ENCODE measurements at places on chromosomes 4 and X. TPM values are rescaled to one million over a fixed set of nuclear protein-coding genes. Genes with fewer than 3 reads are reported as not detected.

DNA sequence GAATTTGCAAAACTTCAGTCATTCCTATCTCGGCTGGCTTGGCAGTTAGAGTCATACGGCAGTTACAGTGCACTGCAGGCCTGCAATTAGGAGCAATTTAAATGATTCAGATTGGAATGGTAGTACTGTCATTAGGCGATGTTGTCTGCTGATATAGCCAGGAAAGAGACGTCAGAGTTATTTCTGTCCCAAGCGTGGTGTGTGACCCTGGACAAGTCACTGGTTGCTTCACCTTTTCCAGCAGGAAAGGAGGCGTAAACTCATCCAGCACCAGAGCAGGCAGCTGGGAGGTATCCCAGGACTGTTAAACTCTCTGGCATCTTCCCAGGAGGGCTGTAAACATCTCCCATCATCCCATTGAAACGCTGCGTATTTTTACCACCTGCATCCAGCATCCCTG is 836 bp upstream of the LNX1 start:
- H3K27me3 ChIP-seq: no peaks in the 10 kb centered on the region
- H3K36me3 ChIP-seq: no peaks in the 10 kb centered on the region
- DNase-seq: no peak
- peak overlapping the region; percentile 79 for H3K27ac ChIP-seq
- no peak overlapping the region for H3K4me3 ChIP-seq

DNA sequence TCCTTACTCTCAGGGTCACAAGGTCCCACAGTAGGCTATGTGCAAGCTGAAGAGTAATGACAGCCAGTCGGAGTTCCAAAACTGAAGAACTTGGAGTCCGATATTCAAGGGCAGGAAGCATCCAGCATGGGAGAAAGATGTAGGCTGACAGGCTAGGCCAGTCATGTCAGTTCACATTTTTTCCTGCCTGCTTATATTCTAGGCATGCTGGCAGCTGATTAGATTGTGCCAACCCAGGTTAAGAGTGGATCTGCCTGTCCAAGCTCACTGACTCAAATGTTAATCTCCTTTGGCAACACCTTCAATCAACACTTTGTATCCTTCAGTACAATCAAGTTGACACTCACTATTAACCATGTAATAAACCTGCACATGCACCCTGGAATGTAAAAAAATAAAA is 960.9 kb upstream of the HS3ST1 start:
- no peaks in the 10 kb centered on the region for H3K27me3 ChIP-seq
- no peaks in the 10 kb centered on the region for H3K4me1 ChIP-seq
- no peaks in the 10 kb centered on the region for H3K36me3 ChIP-seq
- H3K27ac ChIP-seq: no peak overlapping the region

DNA sequence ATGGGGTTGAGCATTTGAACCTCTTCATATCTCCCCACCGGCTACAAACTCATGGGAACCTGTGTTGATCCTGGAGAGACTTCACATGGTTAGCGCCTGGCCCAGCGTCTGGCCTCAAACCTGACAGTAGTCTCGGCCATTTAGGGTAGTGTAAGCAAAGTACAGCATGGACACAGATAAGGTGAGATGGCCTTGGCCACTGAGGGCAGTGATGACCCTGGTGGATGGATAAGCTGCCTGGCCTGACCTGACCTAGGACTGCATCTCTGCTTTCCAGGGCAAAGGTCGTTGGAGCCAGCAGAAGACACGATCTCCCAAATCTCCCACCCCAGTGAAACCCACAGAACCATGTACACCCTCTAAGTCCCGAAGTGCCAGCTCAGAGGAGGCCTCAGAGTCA is 51.7 kb downstream of the BCORL1 start:
- H3K4me1 ChIP-seq: no peaks in the 10 kb centered on the region
- H3K27me3 ChIP-seq: no peaks in the 10 kb centered on the region
- H3K4me3 ChIP-seq: no peak overlapping the region
- no peak overlapping the region for H3K27ac ChIP-seq
- DNase-seq: no peak

- H3K4me1 ChIP-seq: peaks cover 8% of the 10 kb centered on the region
- H3K36me3 ChIP-seq: peaks cover 5% of the 10 kb centered on the region
- no peak for DNase-seq
- H3K4me3 ChIP-seq: no peak overlapping the region
- no peak overlapping the region for H3K27ac ChIP-seq
These were observed 69.8 kb downstream of the PTTG2 start for GRCh38 chr4:38030023-38030422.

- DNase-seq: peak; percentile 31
- no peaks in the 10 kb centered on the region for H3K36me3 ChIP-seq
- H3K27me3 ChIP-seq: no peaks in the 10 kb centered on the region
- no peak overlapping the region for H3K4me3 ChIP-seq
- peaks cover 25% of the 10 kb centered on the region for H3K4me1 ChIP-seq
These were observed 22.5 kb downstream of the PTTG2 start for GRCh38 chr4:37982736-37983135.

GRCh38 chr4:104457308-104457981 is 37.2 kb downstream of the CXXC4 start:
- no peak for DNase-seq
- H3K27ac ChIP-seq: no peak overlapping the region
- H3K36me3 ChIP-seq: no peaks in the 10 kb centered on the region
- no peak overlapping the region for H3K4me3 ChIP-seq
- no peaks in the 10 kb centered on the region for H3K27me3 ChIP-seq
- H3K4me1 ChIP-seq: no peaks in the 10 kb centered on the region

DNA sequence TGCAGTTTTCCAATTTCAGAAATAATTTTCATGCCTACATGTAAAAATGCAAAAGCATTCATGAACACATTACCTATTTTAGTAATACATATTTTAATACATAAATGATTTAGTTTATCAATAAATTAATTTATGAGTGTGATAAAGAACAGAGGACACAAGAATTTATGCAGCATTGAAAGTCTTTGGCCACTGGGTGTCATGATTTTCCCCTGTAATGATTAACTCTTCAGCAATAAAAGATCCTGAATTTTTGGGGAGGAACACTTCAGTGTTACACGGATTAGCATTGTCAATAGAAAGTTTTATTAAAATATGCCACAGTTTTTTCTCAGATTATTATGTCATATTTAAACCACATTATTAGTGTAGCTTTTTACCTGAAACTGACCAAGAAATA is 8.6 kb upstream of the VCX2 start:
- no peak overlapping the region for H3K27ac ChIP-seq
- no peak for DNase-seq
- H3K27me3 ChIP-seq: no peaks in the 10 kb centered on the region
- H3K4me3 ChIP-seq: no peak overlapping the region

DNA sequence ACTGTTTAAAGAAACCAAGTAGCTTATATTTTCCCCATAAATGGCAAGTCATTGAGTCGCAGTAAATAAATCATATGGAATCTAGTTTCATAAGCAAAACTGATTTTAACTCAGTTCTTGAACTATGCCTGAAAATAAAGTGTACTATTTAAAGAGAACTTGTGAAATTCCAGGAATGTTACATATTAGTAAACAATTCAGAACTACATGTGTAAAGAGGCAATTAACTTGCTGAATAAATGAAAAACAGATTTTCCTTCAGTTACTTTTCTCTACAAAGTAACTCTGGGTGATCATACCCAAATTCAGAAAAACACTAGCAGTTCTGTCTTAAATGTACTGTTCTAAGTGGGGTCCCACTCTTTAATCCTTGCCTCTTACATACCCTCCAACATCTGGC is 236.1 kb upstream of the EDNRA start:
- no peak for DNase-seq
- no peaks in the 10 kb centered on the region for H3K4me1 ChIP-seq
- no peaks in the 10 kb centered on the region for H3K27me3 ChIP-seq
- H3K36me3 ChIP-seq: no peaks in the 10 kb centered on the region
- no peak overlapping the region for H3K4me3 ChIP-seq

DNA sequence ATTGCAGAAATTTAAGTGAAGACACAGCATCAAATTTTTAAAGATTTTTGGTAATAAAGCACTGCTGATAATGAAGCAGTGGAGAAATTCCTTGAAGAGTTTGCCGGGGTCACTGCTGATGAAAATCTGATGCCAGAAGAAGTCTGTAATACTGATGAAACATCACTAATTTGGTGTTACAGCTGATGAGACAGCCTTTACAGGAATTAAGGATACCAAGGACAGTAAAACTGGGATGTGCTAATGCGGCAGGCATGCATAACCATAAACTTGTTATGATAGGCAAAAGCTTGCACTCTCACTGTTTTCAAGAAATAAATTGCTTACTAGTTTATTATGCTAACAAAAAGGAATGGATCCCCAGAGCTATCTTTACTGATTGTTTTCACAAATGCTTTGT is 52.9 kb upstream of the VEGFC start:
- no peaks in the 10 kb centered on the region for H3K4me1 ChIP-seq
- H3K27me3 ChIP-seq: no peaks in the 10 kb centered on the region
- no peak for DNase-seq
- H3K36me3 ChIP-seq: no peaks in the 10 kb centered on the region

DNA sequence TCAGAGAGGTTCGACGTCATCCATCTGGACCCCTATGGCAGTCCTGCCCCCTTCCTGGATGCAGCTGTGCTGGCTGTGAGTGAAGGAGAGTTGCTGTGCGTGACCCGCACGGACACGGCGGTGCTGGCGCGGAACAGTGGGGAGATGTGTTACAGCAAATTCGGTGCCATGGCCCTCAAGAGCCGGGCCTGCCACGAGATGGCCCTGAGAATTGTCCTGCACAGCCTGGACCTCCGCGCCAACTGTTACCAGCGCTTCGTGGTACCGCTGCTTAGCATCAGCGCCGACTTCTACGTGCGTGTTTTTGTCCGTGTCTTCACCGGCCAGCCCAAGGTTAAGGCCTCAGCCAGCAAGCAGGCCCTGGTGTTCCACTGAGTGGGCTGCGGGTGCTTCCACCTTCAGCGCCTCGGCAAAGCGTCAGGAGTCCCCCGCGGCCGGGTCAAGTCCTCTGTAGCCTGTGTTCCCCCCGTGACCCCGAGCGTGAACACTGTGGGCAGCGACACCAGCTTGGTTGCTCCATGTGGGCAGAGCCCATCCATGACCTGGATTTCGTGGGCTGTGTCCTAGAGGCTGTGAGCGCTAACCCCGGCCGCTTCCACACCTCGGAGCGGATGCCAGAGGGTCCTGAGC is 186.7 kb upstream of the SLITRK2 start:
- H3K27me3 ChIP-seq: no peaks in the 10 kb centered on the region
- H3K36me3 ChIP-seq: no peaks in the 10 kb centered on the region
- no peak overlapping the region for H3K4me3 ChIP-seq
- no peak for DNase-seq
- H3K27ac ChIP-seq: no peak overlapping the region

DNA sequence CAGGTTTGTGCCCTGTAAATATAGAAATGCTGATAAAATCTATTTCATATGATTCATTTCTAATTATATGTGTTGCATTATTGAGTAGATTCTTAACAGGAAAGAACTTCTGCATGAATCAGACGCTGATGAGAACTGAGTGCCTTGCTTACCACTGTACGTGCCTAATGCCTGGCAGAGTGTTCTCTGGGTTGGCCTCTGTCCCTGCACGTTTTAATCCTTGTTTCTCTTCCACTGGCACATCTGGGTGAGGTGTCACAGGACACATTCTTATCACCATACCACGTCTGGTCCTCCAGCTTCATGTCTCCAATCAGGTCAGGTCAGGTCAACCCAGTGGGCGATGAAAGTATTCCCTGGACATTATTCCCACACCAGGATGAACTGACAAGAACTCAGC is 53.6 kb downstream of the KLF3 start:
- no peaks in the 10 kb centered on the region for H3K4me1 ChIP-seq
- no peak for DNase-seq
- no peak overlapping the region for H3K27ac ChIP-seq
- H3K4me3 ChIP-seq: no peak overlapping the region
- H3K36me3 ChIP-seq: no peaks in the 10 kb centered on the region

- DNase-seq: peak; percentile 70
- no peaks in the 10 kb centered on the region for H3K36me3 ChIP-seq
- no peaks in the 10 kb centered on the region for H3K27me3 ChIP-seq
- peaks cover 10% of the 10 kb centered on the region for H3K4me1 ChIP-seq
- H3K27ac ChIP-seq: no peak overlapping the region
These were observed 27.6 kb upstream of the C1QTNF7 start for GRCh38 chr4:15400226-15400625.

- H3K27me3 ChIP-seq: no peaks in the 10 kb centered on the region
- no peaks in the 10 kb centered on the region for H3K4me1 ChIP-seq
- no peak for DNase-seq
- H3K27ac ChIP-seq: no peak overlapping the region
- H3K36me3 ChIP-seq: no peaks in the 10 kb centered on the region
These were observed 175.3 kb upstream of the FGF13 start for GRCh38 chrX:138886769-138887168.

- no peaks in the 10 kb centered on the region for H3K4me1 ChIP-seq
- no peak overlapping the region for H3K27ac ChIP-seq
- peaks cover 3% of the 10 kb centered on the region for H3K27me3 ChIP-seq
- no peak overlapping the region for H3K4me3 ChIP-seq
These were observed 92.1 kb upstream of the RPA4 start for GRCh38 chrX:96791559-96791958.

- H3K27ac ChIP-seq: no peak overlapping the region
- H3K36me3 ChIP-seq: no peaks in the 10 kb centered on the region
- DNase-seq: peak; percentile 10
These were observed 183.2 kb upstream of the TENT5D start for GRCh38 chrX:80237072-80237471.

Gene IGFBP7
- 1,703 TPM for total RNA-seq

Gene EFHC2
- total RNA-seq: 6.4 TPM

Gene FGB
- total RNA-seq: 42.5 TPM
